Calu3 (cell line): ENCODE measurements at places on chromosomes 4 and X. TPM values are rescaled to one million over a fixed set of nuclear protein-coding genes. Genes with fewer than 3 reads are reported as not detected.

Gene SSX2B
- not detected in 2 replicates for total RNA-seq

Gene SEC24B
- total RNA-seq, result 20.4 and 21.5 TPM in 2 replicates

Gene CXCL11
- 6.0 and 38.4 TPM in 2 replicates for total RNA-seq

Gene MAP3K15
- total RNA-seq, result 4.7 and 4.8 TPM in 2 replicates

Gene BTC
- total RNA-seq, result 8.1 and 8.9 TPM in 2 replicates

Gene P2RY8
- 0.07 TPM in 1 of 2 replicates, not detected in the other for total RNA-seq

Gene MAGEB1
- not detected in 2 replicates for total RNA-seq

Gene PLAC8
- 6.3 and 12.6 TPM in 2 replicates for total RNA-seq

Gene PAGE1
- not detected in 2 replicates for total RNA-seq

Gene ARX
- not detected in 2 replicates for total RNA-seq

Gene BCAP31
- 371 and 407 TPM in 2 replicates for total RNA-seq

Gene HS6ST2
- total RNA-seq, result 40.2 and 40.7 TPM in 2 replicates

Gene FAT1
- total RNA-seq, result 197 and 210 TPM in 2 replicates

Gene RTL9
- not detected in 2 replicates for total RNA-seq

Gene GRID2
- not detected in 2 replicates for total RNA-seq

Gene CSAG2
- total RNA-seq, result not detected in 2 replicates

Gene EVC2
- total RNA-seq, result not detected in 2 replicates

Gene RAB33A
- not detected in 2 replicates for total RNA-seq

Gene RTL3
- not detected in 2 replicates for total RNA-seq

Gene SLC10A4
- total RNA-seq, result 0.59 and 0.61 TPM in 2 replicates

Gene IL2
- total RNA-seq, result not detected in 2 replicates

Gene DGAT2L6
- not detected in 2 replicates for total RNA-seq

Gene CD99
- total RNA-seq, result 51.2 and 73.9 TPM in 2 replicates

Gene TMSB15B
- total RNA-seq, result 7.7 and 8.2 TPM in 2 replicates

Gene L1CAM
- total RNA-seq, result 14.2 and 16.1 TPM in 2 replicates

Gene FOXP3
- 0.26 TPM in 1 of 2 replicates, not detected in the other for total RNA-seq

Gene RIPPLY1
- total RNA-seq, result 0.31 TPM in 1 of 2 replicates, not detected in the other

Gene TREX2
- 2.0 and 2.2 TPM in 2 replicates for total RNA-seq

Gene ZXDB
- total RNA-seq, result 8.8 and 9.4 TPM in 2 replicates
